GM12892 (cell line): ENCODE measurements at places on chromosomes 13 and 19.
A peak's percentile ranks its signal among the peaks of the same experiment; 100 is the strongest.

GRCh38 chr19:3692141-3693024 is 7.9 kb downstream of the PIP5K1C start:
- peak; percentile 59 for DNase-seq

DNA sequence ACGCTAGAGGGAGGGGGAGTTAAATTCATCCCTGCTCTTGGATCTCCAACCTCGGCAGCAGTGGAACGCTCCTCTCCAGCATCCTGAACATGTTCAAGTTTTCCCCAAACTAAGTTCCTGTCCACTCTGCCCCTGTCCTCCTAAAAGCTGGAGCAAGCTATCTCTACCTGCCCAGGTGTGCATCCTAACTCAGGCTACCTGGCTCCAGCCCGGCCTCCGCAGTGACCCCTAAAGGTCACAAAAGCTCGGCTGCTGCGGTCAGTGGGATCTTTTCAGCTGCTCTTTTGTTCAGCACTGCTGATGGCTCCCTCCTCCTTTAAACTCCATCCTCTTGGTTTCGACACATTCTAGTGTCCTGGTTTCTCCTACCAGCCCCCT is 1.4 kb downstream of the DCUN1D2 start:
- DNase-seq: no peak

DNA sequence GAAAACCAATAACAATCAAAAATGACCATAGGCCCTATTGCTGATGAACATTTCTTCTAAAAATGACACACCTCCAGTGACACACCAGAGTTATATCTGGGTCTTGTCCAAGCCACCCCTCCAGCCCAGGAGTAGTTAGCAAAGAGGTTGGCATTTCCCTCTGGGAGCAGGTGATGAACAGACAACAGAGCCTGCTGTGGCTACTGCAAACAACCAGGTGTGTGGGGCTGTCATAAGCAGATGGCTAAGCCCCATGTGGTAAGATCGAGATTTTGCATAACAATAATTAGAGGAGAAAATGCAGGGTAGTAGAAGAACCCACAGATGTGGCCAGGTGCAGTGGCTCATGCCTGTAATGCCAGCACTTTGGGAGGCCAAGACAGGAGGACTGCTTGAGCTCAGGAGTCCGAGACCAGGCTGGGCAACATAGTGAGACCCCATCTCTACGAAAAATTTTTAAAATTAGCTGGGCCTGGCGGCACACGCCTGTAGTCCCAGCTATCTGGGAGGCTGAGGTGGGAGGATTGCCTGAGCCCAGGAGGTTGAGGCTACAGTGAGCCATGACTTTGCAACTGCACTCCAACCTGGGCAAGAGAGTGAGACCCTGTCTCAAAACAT is 5.0 kb downstream of the XRCC1 start:
- DNase-seq: no peak

- no peak for DNase-seq
These were observed 26.0 kb downstream of the SHISA2 start for GRCh38 chr13:26025771-26026170.

DNA sequence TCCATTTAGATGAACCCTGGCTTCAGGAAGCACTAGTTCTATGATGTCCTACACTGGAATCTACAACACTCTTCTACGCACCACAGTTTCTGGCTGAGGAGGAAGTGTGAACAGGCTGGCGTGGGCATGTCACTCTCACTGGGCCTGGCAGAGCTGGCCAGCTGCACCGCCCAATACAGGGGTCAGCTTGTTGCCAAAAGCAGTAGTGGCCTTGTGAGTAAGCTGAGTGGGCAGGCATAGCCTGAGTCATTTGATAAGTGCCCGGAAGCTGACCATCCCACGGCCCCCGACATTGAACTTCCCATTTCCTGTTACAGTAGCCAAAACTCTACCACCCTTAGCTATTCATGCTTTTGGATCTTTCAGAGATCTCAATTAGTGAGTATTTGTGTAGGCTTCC is 240.9 kb upstream of the SERP2 start:
- DNase-seq: no peak

- DNase-seq: no peak
These were observed 410.0 kb downstream of the FGF9 start for GRCh38 chr13:22080832-22081231.

GRCh38 chr13:34257966-34258365 is 440.0 kb downstream of the RFC3 start:
- no peak for DNase-seq

DNA sequence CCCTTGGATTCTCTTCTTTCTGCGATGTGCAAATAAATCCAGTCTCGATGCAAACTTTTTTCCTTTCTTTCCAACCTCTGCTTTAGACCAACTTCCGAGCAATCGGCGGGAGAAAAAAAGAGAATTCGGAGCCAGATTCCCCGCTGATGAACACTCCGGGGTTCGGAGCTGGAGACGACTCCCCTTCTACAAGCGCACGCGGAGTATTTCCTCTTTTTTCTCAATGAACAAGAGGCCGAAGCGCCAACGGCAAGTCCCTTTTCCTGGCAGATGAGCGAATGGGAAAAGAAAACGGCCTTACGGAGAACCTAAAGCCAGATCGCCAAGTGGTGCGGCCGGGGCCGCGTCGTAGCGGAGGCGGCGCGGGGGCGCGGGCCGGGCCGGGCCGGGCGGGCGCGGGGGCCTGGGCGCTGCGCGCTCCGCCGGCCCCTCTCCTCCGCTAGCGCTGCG is 250 bp downstream of the SPRY2 start:
- DNase-seq: no peak

GRCh38 chr19:35822579-35822978 is 9.9 kb upstream of the PRODH2 start:
- DNase-seq: no peak
